ENCODE measurements at places on chromosomes 3 and 15. TPM values are rescaled to one million over a fixed set of nuclear protein-coding genes. Genes with fewer than 3 reads are reported as not detected.

The PCLAF gene
- 27.2 TPM for total RNA-seq

GRCh38 chr15:69663982-69664381 lies 211.4 kb downstream of the RPLP1 start:
- H3K4me3 ChIP-seq: no peak overlapping the region
- no peaks in the 10 kb centered on the region for H3K36me3 ChIP-seq
- H3K27ac ChIP-seq: no peak overlapping the region
- no peaks in the 10 kb centered on the region for H3K27me3 ChIP-seq
- H3K4me1 ChIP-seq: peaks cover 16% of the 10 kb centered on the region

The SH3GL3 gene
- 8.0 TPM for total RNA-seq

The SENP8 gene
- total RNA-seq: 6.3 TPM

DNA sequence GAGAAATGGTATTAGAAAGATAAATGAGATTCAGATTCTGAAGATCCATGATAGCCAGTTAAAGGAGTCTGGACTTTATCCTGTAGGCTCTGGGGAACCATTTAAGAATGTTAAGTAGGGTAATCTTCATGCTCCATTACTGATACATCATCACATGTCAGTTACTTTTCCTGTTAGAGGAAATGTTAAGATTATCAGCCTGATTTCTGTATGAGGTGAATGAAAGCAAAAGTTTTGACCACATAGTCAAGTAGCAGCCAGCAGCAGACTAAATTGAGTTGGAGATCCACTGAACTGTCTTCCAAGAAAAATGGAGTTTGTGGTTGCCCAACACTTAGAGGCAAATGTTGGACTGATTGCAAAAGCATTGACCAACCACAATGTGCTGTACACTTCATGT lies 4.7 kb upstream of the COPB2 start:
- H3K4me1 ChIP-seq: peaks cover 7% of the 10 kb centered on the region
- no peaks in the 10 kb centered on the region for H3K27me3 ChIP-seq
- no peaks in the 10 kb centered on the region for H3K36me3 ChIP-seq
- H3K27ac ChIP-seq: no peak overlapping the region
- no peak overlapping the region for H3K4me3 ChIP-seq
- no peak for DNase-seq

GRCh38 chr3:177317247-177317646 lies 120.0 kb upstream of the TBL1XR1 start:
- DNase-seq: no peak
- H3K36me3 ChIP-seq: peaks cover 7% of the 10 kb centered on the region
- H3K4me1 ChIP-seq: peaks cover 5% of the 10 kb centered on the region
- H3K4me3 ChIP-seq: no peak overlapping the region
- H3K27ac ChIP-seq: no peak overlapping the region

Measured in WTC11 (cell line).